Cortex of kidney (tissue), 1 donor: ENCODE measurements at places on chromosomes 11 and 22.

GRCh38 chr22:32444068-32444467 is 20.2 kb downstream of the BPIFC start:
- DNase-seq = no peak

GRCh38 chr11:73053964-73054363 is 88.2 kb downstream of the FCHSD2 start:
- DNase-seq = no peak

DNA sequence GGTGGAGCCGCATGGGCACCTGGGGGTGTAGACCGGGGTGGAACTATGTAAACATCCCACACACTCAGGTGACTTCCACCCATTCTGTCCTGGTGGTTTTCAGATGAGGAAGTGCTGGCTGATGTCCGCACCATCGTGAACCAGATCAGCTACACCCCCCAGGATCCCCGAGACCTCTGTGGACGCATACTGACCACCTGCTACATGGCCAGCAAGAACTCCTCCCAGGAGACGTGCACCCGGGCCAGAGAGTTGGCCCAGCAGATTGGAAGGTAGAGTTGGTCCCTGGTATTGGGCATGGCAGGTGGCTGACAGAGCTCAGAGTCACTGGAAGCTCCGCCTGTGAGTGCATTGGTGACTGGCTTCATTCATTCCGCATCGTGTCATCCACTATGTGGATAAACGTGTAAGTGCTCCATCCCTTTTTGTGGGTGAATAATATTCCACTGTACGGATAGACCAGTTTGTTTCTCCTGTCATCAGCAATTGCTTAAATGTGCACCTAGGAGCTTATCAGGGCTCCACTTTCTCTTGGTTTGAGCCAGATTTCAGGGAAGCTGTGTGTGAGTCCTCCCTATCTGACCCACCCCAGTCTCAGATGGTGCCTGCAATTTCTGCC is 29.9 kb downstream of the NADSYN1 start:
- no peak for DNase-seq

- DNase-seq = no peak
Measured at GRCh38 chr11:126599217-126599897, 243.9 kb downstream of the ST3GAL4 start.

DNA sequence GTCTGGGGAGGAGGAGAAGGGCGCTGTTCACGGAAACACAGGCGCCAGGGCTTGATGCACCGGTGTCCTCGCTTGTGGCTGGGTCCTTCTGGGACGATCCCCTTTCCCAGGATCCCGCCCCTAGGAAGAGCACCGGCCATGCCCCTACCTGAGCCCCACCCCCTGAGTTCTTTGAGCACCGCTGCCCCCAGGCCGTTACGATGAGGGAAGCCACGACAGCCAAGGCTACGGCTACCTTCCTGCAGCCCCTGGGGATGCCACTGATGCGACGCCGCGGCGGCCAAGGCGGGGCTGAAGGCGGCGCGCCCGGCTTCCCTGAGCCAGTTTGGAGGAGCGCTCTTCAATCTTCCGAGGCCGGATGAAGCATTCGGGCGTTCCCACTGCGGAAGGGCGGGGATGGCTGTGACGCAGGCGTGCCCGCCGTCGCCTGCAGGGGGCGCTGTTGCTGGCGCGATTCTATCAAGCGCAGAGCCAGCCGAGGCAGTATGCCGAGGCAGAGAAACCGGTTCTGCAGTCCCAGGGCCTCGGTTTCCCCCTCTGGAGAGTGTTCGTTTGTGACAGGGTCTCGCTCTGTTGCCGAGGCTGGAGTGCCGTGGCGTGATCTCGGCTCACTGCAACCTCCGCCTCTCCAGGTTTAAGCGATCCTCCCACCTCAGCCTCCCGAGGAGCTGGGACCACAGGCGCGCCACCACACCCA is 9.7 kb upstream of the NEFH start:
- no peak for DNase-seq
